ENCODE measurements at places on chromosomes 7 and 10.

- no peak for DNase-seq
Observed at GRCh38 chr7:93040355-93040754, 77.4 kb downstream of the SAMD9 start.

DNA sequence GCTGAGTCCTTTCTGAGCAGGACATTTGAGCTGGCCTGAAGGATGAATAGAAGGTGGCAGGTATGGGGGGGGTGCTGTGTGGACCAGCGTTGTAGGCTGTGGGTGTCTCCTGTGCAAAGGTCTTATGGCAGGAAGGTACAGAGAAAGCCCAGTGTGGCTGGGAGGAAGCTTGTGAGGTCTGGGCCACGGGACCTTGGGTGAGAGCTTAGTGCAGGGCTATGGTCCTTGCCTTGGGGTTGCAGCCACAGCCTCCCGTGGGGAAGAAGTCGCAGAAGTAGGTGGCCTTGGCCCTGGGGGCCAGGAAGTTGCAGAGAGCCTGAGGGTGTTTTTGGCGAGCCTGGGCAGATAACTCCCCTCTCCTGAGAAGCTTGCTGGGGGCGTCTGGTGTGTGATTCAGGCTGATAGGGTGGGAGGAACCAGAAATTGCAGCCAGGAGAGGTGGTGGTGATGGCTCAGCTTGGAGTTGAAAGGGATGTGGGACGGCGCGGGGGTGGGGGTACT is 172.0 kb upstream of the TNRC18 start:
- no peak for DNase-seq

- DNase-seq: no peak
Observed at GRCh38 chr7:117091721-117092120, 138.4 kb downstream of the ST7 start.

DNA sequence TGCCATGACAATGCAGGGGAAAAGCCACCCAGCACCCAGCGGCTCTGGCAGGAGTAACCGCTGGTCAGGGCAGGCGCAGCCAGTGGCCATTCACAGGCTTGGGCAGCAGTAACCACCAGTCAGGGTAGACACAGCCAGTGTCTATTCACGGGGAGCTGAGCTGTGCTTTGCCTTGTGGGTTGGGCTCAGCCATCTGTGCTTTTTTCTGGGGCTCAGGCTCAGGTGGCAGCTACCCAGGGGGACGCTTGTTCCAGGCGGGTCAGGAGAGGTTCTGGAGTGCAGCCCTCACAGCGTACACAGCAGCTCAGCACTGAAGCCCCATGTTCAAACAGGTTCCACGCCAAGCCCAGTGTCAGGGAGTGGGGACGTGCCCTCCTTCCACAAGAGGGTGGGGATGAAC is 28.5 kb downstream of the FOXL3 start:
- DNase-seq: no peak

- DNase-seq: no peak
Observed at GRCh38 chr7:55018361-55019190, at the start of gene EGFR. Gene EGFR, plus strand, starts transcription at chr7:55019017. Its CDS starts 261 bp downstream, at chr7:55019278.

DNA sequence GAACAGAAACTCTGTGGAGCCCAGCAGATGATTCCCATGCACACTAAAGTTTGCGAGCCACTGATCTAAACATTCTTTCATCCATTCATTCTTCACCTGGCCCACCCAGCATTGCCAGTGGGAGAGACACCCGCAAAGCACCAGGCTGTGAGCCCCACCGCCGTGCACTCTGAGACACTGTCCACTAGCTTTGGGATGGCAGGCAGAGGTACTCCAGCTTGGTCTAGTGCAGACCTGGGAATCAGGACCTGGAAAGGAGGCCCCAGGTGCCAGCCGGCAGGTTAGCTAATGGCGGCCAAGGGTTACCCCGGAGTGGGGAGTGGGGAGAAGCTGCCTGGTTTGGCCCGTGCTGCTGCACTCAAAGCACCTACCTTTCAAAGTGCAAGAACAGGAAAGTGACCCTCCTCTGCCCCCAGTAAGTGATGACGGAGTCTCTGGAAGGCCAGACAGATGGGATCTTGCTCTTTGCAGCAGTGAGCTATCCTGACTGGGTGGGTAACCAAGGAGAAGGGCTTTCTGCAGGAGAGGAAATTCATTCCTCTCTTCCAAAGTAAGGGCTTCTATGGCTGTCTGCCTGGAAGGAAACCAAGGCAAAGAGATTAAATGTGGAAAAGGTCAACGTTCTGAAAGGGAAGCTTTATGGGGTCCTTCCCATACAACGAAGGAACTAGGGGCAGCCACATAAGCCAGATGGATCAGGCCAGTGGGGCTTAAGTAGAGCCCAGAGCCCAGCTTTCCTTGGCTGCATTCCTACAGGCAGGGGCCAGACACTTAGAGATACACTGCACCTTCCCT is 74.2 kb upstream of the LRRC4 start:
- no peak for DNase-seq

GRCh38 chr10:103467406-103467805 is 8.7 kb upstream of the CALHM1 start:
- no peak for DNase-seq

- DNase-seq: no peak
Observed at GRCh38 chr10:59078978-59079377, 97.5 kb upstream of the PHYHIPL start.

DNA sequence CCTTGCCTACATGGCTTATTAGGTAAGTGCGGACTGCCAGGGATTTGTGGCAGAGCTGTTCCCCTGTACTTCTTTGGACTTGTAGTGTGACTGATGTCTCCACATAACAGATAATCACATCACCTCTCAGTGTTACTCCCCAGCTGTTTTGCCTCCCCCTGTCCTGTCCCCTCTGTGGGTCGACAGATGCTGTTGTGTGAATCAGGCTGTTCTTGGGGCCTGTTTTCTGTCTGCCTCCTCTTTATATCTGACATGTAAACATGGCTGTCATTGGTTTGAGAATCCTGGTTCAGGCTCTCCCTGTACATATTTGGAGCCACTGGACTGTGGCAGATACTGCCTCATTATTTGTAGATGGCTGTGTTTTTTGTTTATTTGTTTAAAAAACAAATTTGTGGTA is 22.7 kb downstream of the CCNY start:
- DNase-seq: no peak

- no peak for DNase-seq
Observed at GRCh38 chr7:47358357-47358756, 223.6 kb downstream of the TNS3 start.

DNA sequence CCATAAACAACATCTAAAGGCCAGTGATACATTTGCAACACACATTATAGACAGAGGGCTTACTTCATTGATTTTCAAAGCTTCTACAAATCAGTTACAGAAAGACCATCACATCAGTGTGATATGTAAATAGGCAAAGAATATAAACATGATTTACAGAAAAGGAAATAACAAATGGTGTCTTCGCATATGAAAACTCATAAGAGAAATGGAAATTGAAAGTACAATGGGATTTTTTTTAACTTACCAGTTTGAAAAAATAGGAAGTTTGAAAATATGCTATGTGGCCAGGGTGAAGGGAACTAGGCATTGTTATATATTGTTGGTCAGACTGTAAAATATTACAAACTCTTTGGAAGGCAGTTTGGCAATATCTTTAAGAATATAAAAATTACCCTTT is 27.3 kb downstream of the SEC23IP start:
- DNase-seq: no peak

GRCh38 chr10:129959544-129960480 is 4.3 kb downstream of the EBF3 start:
- no peak for DNase-seq

DNA sequence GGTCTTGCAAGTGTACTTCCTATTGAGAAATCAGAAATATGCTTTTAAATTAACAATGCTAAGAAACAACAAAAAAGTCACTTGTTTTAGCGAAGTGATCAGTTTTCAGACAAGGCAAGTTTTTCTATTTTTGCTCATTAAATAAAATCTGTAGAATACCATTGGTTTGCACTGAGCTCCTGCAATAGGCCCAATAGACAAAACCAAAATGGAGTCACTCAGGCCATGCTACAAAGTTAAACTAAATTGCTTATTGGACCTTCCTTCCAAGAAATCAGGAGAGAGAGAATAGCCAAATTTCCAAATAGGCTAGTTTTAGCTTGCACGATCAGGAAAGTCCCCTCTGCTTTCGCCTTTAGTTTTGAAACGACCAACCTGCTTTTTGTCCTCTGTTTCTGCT is 73.4 kb upstream of the SLC13A1 start:
- no peak for DNase-seq

GRCh38 chr7:131564640-131565039 is 8.2 kb upstream of the PODXL start:
- no peak for DNase-seq

DNA sequence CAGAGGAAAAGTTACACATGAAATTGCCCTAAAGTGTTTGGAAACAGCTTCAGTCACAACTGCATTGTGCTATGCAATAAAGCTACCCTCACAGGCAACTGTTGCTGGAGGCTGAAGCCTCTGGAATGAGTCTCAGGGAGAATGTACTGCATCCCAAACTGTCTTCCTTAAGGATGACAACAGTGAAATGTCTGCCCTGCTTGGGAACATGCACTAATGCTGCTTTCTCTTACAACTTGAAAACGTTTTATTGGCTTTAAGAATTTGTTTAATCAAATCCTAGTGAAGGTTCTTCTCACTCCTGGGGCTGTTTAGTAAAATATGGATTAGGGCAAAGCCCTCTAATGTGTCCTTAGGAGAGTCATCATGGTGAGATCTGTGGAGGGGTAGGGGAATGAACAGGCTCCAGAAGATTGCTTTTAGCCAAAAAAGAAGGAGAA is 215.4 kb downstream of the TWIST1 start:
- DNase-seq: no peak

- DNase-seq: no peak
Observed at GRCh38 chr10:71457908-71458307, 61.2 kb downstream of the CDH23 start.

DNA sequence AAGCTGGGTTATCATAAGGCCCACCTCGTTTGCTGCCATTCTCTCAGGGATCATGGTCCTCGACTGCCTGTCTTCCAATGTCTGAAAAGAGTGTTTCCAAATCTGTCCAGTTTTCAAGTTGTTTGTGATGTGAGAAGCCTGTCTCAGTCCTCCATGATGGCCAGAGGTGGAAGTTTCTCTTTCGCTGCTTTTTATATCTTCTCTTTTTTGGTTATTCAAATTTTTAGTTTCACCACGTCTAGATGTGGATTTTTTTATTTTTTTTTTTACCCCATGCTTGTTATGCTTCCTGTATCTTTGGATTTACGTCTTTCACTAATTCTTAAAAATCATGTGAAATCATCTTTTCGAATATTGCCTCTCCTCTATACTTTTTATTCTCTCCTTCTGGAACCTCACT is 6.1 kb upstream of the RBM33 start:
- DNase-seq: no peak

GRCh38 chr10:13505052-13505680 is 23.6 kb downstream of the BEND7 start:
- no peak for DNase-seq

DNA sequence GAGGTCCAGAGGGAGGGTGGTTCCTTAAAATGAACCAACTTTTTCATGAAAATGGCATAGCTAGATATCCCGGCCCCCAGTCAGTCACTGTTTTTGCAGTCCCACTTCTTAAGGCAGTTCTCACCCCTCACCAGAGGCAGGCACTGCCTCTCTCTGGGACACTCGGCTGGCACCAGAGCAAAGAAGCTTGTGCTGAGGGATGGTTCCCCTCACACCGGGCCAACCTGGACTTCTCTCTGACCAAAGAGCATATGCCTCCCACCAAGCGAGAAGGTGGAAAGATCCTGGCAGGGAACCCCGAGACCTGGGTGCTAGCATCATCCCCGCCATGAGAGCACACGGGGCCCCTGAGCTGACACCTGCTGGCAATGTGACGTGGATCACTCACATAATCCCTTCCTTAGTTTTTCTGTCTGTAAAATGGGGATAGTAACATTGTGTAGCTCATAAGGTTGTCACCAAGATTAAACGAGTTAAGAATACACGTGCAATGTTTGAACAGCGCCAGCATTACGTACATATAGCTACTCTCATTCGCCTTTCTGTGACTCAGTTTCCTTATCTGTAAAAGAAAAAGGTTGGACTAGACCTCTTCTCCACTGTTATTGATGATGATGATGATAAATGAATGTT is 88.5 kb downstream of the PARP12 start:
- DNase-seq: no peak

DNA sequence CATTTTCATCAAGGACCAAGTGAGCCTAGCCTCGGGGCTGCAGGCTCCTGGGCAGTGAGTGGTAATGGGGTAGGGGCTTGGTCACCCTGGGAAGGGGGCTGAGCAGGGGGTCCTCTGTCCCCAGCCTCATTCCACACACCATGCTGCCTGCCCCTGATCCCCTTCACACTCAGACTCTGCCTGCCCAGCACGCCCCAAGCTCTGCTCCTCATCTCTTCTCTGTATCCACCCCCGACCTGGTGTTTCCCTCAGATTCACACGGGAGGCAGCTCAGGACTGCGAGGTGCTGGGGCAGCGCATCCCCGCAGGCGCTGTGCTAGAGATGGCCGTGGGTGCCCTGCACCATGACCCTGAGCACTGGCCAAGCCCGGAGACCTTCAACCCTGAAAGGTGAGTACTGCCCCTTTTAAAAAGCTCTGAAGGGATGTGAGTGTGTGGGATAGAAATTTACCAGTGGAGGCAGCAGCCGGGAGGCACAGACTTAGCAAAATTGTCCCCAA is 47.2 kb downstream of the PARP12 start:
- DNase-seq: no peak

DNA sequence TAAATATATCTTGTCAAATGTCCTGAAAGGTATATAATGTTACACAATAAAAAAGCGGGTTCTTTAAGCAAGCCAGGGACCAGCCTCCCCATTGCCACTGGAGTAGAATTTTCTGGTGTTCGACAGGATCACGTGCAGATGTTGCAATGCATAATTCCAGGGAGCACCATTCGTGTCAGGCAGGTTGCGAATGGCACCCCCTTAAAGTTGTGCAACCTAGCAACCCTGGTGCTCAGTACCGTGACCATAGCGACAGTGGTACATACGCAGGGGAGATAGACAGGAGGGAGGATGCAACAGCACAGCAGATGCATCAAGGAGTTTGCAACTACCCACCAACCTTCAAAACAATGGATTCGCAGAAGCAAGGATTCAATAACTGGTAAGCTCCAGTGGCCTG is 6.6 kb upstream of the BMPR1A start:
- no peak for DNase-seq

DNA sequence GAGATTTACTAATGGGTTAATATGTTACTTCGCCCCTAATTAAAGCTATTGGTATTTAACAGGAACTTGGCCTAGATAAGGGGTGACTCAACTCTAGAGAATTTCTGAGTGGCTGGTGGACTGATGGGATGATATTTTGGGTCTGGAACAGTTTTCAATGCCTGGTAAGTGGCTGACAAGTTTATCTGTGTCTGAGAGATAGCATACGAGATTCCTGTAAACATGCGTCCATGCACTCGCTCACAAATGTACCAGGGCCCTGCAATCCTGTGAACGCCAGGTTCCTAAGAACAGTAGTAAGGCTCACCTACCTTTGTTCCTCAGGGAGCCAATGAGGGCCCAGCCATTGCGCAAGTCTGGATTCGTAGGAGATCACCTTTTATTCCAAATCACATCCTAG is 683.8 kb upstream of the ANKRD30A start:
- no peak for DNase-seq

GRCh38 chr7:19290968-19291367 is 145.7 kb upstream of the FERD3L start:
- DNase-seq: no peak

GRCh38 chr7:77447616-77448015 is 31.5 kb upstream of the GSAP start:
- DNase-seq: no peak

GRCh38 chr10:88117869-88118632 is 254.6 kb downstream of the PTEN start:
- DNase-seq: no peak

- DNase-seq: no peak
Observed at GRCh38 chr7:112092709-112093395, 113.3 kb downstream of the DOCK4 start.
